Fibroblast of lung (primary cell): ENCODE measurements at places on chromosomes 4 and X. TPM values are rescaled to one million over a fixed set of nuclear protein-coding genes. Genes with fewer than 3 reads are reported as not detected.

DNA sequence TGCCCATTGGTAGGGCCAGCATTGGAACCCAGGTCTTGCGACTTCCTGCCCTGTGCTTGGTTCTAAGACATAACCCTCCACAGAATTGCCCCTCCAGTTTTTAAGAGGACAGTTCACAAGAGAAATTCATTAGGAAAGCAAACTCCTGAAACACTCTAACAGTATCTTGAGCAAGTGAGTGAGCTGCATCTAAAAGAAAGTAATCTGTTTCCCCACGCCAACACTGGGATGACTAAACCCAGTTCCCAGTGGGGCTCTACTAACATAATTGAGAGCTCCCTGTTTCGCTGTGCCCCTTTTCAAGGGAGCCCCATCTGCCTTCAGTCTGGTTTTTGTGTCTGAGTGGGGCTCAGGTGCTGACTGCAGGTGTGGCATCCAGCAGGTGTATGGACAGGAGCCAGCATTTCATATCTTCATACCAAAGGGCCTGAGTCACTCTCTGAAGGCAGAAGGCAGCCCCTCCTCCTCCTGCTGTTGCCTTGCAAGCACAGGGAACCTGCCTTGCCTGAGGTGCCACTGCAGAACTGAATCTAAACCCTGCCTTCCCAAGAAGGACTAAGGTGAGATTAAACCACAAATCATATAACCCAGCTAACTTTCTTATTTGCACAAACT is 8.0 kb downstream of the AMOT start:
- H3K36me3 ChIP-seq, result no peaks in the 10 kb centered on the region
- H3K27ac ChIP-seq, result no peak overlapping the region

- no peaks in the 10 kb centered on the region for H3K36me3 ChIP-seq
- H3K4me1 ChIP-seq, result no peaks in the 10 kb centered on the region
- peak; percentile 39 for DNase-seq
- no peak overlapping the region for H3K27ac ChIP-seq
Measured at GRCh38 chr4:73692254-73692653, 48.1 kb upstream of the CXCL8 start.

The BGN gene
- 10.1 and 18.7 TPM in 2 replicates for total RNA-seq

DNA sequence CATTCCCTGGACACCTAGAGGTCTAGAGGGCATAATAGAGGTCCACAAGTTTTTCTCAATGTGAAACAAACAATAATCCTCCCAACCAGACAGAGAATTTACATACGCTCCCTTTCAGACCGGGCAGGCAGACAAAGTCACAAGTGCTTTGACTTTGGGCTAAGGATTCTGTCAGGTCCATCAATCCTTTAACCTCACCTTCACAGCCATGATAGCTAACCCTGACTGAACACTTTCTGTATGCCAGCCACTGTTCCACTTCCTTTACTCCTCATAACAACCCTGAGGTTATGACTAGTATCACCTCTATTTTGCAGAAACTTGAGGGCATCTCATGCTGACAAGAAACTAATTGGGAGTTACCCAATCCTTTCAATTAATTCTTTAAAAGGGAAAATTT is 118.8 kb upstream of the AFF2 start:
- no peaks in the 10 kb centered on the region for H3K27me3 ChIP-seq
- no peak for DNase-seq
- no peaks in the 10 kb centered on the region for H3K4me1 ChIP-seq
- no peaks in the 10 kb centered on the region for H3K36me3 ChIP-seq

The SOD3 gene
- total RNA-seq, result 16.7 and 34.8 TPM in 2 replicates
